ENCODE measurements at places on chromosomes 5 and 9. TPM values are rescaled to one million over a fixed set of nuclear protein-coding genes. Genes with fewer than 3 reads are reported as not detected.

- no peak overlapping the region for H3K27ac ChIP-seq
- H3K27me3 ChIP-seq, result peaks cover 80% of the 10 kb centered on the region
- no peak for DNase-seq
- no peak overlapping the region for H3K4me3 ChIP-seq
- no peaks in the 10 kb centered on the region for H3K36me3 ChIP-seq
Observed at GRCh38 chr5:179132586-179133355, 72.6 kb downstream of the ZNF354C start.

DNA sequence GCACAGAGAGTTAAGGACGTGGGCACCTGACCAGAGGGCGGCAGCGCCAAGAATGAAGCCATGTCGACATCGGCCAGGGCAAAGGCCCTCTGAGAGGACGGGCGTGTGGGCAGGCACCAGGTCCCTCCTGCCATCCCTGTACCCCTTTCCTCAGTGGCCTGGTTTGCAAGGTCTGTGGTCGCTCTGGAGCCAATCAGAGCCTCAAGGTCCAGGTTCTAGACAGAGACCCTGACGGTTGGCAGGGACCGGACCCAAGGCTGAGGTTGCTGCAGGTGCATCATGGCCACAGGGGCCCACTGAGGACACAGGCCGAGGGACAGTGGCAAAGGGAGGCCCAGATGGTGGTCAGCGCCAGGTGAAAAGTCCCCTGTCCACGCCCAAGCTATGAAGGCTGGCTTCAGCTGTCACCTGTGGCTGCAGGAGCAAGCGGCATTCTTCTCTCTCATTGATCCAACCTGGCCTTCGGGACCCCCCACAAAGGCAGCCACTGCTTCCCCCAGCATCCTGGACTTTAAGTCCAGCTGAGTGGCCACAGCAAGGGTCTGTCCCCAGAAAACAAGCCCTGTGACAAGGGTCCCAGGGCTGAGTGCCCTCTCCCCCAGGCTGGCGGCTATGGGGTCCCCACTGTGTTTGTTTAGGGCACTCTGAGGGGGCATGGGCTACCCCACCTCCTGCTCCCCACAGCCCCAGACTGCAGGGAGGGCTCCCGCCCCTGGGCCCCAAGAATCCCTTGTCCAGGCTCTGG lies 48.9 kb downstream of the VAV2 start:
- H3K4me1 ChIP-seq, result no peaks in the 10 kb centered on the region
- no peaks in the 10 kb centered on the region for H3K36me3 ChIP-seq
- DNase-seq, result no peak
- H3K4me3 ChIP-seq, result no peak overlapping the region
- no peaks in the 10 kb centered on the region for H3K27me3 ChIP-seq
- H3K27ac ChIP-seq, result no peak overlapping the region

DNA sequence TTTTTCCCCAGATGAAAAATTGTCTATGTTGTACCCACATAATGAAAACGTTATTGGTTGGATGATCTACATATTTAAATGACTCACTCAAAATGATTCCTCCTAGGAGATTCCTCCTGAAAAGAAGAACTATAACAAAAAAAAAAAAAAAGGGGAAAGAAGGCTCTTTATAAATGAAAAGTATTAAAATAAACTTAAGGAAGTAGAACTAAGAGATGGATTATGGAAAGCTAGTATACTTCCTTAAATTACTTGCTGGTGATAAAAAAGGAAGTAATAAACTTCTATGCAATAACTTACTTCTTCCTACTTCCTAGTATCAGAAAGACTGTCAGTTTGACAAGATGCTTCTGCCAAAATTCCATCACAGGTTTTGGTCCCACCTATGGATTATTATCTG lies 1087.7 kb downstream of the CDH12 start:
- no peaks in the 10 kb centered on the region for H3K4me1 ChIP-seq
- no peak for DNase-seq
- no peaks in the 10 kb centered on the region for H3K36me3 ChIP-seq
- H3K27ac ChIP-seq, result no peak overlapping the region
- H3K4me3 ChIP-seq, result no peak overlapping the region

DNA sequence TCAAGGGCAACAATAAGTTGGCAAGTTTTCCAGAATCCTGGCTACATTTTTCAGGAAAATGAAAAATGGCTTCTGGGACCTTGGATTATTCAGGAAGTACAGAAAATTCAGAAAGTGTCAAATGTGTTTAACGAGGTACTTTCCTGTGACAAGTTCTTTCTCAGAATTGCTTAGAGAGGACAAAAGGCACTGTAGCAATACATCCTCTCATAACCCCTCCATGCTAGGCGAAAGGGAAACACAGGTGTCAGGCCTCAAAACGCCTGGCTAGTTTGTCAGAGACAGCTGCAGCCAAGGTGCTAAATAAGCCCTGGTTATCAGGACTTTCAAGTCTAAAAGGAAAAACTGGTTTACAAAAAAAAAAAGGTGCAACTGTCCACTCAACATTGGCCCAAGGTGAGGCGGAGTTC lies 115.2 kb downstream of the GNAQ start:
- no peak overlapping the region for H3K27ac ChIP-seq
- peaks cover 9% of the 10 kb centered on the region for H3K36me3 ChIP-seq
- no peak for DNase-seq
- no peaks in the 10 kb centered on the region for H3K27me3 ChIP-seq

DNA sequence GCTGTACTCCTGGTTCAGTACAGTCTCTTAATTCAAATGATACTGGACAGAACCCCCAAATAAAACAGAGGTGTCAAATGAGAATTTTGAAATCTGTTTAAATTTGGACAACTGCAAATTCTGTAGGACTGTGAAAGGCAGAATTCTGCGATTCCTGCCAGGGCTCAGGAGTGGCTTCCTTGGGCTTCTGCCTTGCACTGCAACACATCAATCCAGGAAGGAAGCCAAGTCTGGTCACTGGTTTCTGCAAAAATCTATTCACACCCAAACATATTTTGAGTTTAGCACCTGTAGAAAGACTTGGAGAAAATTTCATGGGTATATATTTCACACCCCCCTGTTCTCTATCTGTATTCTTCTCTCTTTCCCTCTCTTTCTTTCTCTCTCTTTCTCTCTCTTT lies 37.5 kb upstream of the FST start:
- H3K36me3 ChIP-seq, result no peaks in the 10 kb centered on the region
- H3K4me3 ChIP-seq, result no peak overlapping the region
- no peak for DNase-seq

CD74 gene
- total RNA-seq, result 41.1 TPM

DNA sequence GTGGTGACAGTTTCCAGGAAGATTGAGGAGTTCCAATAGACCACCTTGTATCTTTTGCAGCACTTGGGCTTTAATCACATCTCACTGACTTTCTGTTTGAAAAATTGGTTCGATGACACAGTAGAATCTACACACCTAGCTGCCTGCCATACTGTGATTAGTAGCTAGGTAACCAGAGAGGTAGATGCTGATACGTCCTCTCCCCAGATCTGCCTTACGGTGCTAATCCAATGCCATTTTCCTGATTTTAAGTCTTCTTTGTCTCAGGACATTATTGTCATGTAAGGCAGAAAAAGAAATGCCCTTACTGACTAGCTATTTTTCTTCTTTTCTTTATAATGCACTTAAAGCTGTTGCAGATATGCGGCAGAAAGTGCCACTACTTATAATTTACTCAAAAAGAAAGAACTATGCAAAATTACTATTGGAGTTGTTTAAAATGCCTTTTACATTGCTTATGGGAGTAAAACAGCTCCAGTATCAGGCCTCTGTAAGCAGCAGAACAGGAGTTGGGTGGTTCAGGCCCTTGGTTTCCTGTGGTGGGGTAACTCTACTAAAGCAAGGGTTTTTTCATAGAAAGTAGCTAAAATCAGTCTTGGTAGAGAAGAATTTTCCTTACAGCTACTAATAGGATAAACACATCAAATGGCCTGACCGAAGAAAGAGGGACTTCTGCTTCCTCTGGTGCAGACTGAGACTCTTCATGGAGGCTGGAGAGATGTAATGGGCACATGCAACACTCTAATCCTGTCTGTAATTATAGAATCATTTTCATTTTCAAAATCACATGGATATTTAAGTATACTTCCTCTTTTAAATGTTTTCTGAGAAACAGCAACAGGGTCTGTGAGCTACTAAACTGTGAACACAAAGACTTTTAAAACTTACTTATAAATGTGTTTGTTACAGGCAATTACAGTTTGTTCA lies 177.2 kb downstream of the MAPKAP1 start:
- DNase-seq, result no peak
- no peaks in the 10 kb centered on the region for H3K27me3 ChIP-seq
- H3K27ac ChIP-seq, result no peak overlapping the region
- peaks cover 12% of the 10 kb centered on the region for H3K4me1 ChIP-seq

DNA sequence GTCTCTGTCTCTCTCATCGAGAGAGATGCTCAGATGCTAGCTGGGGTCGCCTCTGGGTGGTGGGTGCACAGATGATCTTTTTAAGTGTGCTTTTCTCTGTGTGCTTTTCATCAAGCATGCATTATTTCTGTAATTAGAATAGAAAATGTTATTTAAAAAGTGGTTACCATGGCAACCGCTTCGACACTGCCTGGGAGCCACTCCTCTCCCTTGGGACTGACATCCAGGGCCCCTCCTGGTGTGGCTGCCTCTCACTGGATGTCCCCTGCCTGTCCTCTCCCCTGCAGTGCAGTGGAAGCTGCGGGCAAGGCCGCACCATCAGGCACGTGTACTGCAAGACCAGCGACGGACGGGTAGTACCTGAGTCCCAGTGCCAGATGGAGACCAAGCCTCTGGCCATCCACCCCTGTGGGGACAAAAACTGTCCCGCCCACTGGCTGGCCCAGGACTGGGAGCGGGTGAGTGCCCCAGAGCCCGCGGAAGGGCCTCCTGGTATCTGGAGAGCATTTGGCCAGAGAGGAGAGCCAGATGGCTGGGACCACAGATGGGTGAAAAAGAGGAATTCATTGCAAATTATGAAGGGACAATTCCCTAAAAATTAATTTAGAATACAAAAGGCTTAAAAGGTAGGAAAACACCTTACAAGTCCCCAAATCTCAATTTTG lies 34.7 kb downstream of the ADAMTSL2 start:
- H3K27ac ChIP-seq, result no peak overlapping the region
- peaks cover 90% of the 10 kb centered on the region for H3K27me3 ChIP-seq
- H3K4me3 ChIP-seq, result no peak overlapping the region
- H3K4me1 ChIP-seq, result no peaks in the 10 kb centered on the region
- DNase-seq, result no peak

DNA sequence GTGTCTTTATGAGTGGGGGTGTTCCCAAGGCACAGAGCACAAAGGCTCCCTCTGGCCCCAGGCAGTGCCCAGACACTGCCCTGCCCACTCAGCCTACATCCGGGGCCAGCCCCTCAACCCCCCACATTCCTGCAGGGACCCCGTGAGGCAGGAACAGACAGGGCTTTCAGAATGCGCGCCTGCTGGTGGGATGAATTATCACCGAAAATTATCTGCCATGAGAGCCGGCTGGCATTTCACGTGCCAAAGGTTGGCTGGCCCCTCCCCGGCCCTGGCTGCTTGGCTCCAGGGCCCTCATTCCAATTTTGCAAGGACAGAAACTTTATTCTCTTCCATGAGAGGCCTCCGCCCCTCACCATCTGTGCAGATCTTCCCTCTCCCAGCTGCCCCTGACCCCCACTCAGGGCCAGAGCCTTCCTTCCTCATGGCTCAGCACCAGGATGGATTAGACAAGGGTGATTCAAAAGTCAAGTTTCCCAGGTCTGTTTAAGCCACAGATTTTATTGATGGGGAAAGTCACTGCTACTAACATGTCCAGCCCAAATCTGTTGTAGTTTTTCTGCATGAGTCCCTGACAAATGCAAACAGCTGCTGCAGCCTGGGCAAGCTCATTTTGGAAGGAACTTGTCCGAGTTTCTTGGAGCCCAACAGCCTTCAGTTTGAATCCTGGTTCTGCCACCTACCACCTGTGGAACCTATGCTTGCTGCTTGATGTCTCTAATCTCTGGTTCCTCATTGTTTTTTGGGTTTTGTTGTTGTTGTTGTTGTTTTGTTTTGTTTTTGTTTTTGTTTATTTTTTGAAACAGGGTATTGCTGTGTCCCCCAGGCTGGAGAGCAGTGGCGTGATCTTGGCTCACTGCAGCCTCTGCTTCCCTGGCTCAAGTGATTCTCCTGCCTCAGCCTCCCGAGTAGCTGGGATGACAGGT lies 32.3 kb upstream of the WDR38 start:
- no peaks in the 10 kb centered on the region for H3K36me3 ChIP-seq
- H3K4me3 ChIP-seq, result no peak overlapping the region
- H3K4me1 ChIP-seq, result peaks cover 26% of the 10 kb centered on the region
- no peak overlapping the region for H3K27ac ChIP-seq
- DNase-seq, result no peak

DNM1 gene
- total RNA-seq, result 148 TPM

DNA sequence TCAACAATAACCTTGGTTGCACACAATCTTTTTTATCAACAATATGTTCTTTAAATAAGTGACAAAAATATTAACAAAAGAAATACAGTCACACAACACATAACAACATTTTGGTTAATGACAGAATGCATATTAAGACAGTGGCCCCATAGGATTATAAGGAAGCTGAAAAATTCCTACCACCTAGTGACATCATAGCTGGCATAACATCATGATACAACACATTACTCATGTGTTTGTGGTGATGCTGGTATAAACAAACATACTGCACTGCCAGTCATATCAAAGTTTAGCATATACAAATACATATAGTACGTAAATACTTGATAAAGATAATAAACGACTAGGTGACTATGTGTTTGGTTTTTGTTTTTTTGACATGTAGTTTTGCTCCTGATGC lies 344.8 kb upstream of the POU5F2 start:
- no peaks in the 10 kb centered on the region for H3K36me3 ChIP-seq
- H3K27ac ChIP-seq, result no peak overlapping the region
- H3K4me3 ChIP-seq, result no peak overlapping the region

TMED9 gene
- 168 TPM for total RNA-seq

- no peaks in the 10 kb centered on the region for H3K36me3 ChIP-seq
- H3K27ac ChIP-seq, result no peak overlapping the region
- no peak overlapping the region for H3K4me3 ChIP-seq
Observed at GRCh38 chr9:70192707-70193106, 66.1 kb upstream of the SMC5 start.

NR2F1 gene
- total RNA-seq, result 1.1 TPM

- no peaks in the 10 kb centered on the region for H3K27me3 ChIP-seq
- H3K4me3 ChIP-seq, result no peak overlapping the region
Observed at GRCh38 chr9:94826644-94827410, 100.3 kb downstream of the AOPEP start.

DNA sequence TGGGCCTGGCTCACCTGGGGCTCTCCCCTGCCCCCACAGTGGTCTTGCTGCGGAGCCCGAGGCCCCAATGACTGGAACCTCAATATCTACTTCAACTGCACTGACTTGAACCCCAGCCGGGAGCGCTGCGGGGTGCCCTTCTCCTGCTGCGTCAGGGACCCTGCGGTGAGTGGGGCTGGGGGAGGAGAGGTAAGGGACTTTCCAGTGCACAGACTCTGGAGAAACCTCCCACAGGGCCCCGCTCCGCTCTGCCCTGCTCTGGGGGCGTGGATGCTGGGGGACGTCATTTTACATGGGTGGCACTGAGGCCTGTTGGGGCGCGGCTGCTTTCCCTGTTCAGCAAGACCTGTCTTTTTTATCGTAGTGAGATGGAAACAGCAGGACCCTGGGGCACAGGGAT lies 7.6 kb downstream of the TSPAN17 start:
- H3K36me3 ChIP-seq, result no peaks in the 10 kb centered on the region
- no peak for DNase-seq
- no peaks in the 10 kb centered on the region for H3K4me1 ChIP-seq
- H3K27ac ChIP-seq, result no peak overlapping the region
- H3K27me3 ChIP-seq, result no peaks in the 10 kb centered on the region

- H3K4me1 ChIP-seq, result peaks cover 37% of the 10 kb centered on the region
- no peak for DNase-seq
- H3K36me3 ChIP-seq, result no peaks in the 10 kb centered on the region
- H3K27me3 ChIP-seq, result no peaks in the 10 kb centered on the region
- H3K4me3 ChIP-seq, result no peak overlapping the region
- H3K27ac ChIP-seq, result no peak overlapping the region
Observed at GRCh38 chr5:95725071-95725820, 5.9 kb upstream of the RHOBTB3 start.
